Right renal pelvis (tissue), 4 donors: ENCODE measurements at places on chromosomes 6 and 20.

DNA sequence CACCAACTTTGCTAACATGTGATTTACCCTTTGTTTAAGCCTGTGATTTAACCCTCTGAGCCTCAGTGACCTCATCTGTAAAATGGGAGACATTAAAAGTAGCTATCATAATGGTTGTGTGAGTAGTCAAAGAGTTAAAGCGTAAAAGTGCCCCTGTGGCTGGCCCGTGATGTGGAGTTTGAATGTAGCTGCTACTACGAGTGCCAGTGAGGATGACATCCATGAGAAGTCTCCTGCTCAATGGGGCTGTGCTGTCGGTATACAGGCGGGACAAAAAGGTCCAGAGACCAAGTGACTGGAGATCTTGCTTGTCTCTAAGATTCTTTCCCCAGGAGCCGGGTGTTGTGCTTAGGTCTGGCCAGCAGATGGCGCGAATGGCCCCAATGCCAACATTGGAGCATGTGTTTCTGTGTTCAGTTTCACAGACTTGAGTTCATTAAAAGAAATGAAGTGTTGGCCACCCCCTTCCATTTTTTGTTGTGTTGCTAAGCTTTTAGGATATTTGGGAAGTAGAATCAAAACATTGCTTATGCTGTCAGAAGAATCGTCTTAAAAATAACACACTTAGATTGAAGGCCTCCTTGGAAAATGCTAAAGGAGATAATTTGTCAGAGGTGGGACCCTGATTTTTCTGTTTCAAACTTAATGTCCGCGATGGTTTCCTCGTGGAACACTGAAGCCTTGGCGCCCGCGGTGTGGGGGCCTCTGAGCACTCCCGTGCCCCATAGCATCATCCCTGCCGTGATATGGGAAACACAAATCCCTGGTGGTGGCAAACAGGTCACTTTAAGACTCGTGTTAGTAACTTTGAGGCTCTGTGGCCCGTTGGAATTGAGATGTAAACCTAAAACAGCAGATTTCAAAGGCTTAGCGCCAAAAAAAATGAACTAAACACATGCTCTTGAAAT lies 9.3 kb upstream of the RBM38 start:
- DNase-seq, result peak; percentile 71

DNA sequence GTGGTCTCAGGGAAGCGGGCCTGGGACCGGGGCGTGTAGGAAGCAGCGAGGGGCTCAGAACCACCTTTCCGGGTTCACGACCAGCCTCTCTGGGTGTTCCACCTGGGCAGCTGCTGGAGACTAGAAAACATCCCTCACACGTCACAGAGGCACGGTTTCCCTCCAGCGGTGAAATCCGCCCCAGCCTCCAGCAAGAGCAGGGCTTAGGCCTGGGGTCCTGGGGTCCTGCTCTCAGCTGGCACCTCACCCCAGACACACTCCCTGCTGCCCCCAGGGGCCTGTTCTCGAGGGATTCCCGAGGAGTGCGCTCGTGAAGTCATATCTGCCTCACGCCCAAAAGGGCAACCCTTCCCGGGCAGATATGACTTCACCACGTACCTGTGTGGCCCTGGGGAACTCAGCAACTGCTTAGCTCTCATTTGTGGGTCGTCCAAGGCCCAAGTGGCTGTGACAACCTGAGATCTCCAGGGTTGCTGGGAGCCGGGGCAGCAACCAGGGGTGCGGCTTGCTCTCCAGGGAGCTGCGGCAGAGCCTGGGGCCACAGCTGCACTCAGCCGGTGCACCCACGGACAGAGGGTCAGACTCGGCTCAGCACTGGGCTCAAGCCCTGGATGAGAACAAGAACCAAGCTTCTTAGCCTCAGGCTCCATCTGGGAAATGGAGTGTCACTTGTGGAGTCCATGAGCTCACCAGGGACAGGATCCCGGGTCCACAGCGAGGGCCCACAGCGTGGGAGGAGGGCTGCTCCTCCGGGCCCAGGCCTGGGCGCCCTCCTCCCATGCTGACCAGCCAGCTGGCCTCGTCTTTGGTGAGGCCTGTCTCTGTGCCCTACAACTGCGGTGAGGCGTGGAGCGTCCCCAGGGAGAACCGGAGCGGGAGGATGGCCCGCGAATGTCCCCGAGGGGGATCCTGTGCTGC lies 661 bp downstream of the FNDC11 start:
- DNase-seq, result no peak

- no peak for DNase-seq
Observed at GRCh38 chr6:62716719-62717118, 430.7 kb upstream of the KHDRBS2 start.

DNA sequence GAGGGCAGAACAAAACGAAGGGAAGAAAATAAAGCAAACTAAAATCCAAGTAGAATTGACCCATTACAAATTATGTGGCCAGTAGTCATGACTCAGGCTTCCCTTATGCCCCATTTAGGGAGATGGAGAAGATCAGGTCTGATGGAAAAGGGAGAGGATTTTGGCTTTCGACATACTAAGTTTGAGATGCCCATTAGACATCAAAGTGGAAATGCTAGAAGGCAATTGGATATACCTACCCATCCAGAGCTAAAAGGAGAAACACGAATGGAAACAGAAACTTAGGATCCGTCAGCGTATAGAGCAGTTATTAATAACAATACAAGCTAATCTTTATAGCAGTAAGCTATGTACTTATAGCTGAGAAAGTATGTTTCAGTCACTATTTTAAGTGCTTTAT lies 4.8 kb downstream of the TRPC4AP start:
- DNase-seq, result no peak

- DNase-seq, result no peak
Observed at GRCh38 chr6:24356310-24356973, 1.4 kb downstream of the DCDC2 start.

DNA sequence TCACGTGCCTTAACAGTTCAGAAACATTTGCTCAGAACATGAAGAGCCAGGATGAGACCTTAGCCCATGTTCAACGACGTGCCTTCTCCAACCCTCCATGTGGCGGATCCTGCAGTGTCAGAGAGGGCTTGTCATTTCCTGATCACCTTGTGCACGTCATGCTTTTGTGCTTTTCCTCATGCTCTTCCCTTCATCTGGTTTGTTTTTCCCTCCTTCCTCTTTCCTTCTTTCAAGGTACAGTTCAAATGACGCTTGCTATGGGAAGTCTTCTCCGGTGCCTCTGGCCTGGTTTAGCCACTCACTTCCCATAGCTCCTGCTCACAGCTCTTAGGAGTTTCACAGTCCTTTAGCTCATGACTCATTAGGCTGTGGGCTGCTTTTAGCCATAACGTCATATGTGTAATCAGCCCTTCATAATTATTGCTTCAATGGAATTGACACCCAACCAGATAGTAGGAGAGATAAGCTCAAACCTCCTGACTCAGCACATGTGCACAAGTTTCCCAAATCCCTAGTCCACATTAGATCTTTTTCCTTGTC lies 102.7 kb upstream of the CNKSR3 start:
- no peak for DNase-seq

- DNase-seq, result no peak
Observed at GRCh38 chr6:52664991-52665686, 5.8 kb upstream of the TMEM14A start.

- no peak for DNase-seq
Observed at GRCh38 chr6:145875496-145876211, 61.1 kb upstream of the FBXO30 start.

DNA sequence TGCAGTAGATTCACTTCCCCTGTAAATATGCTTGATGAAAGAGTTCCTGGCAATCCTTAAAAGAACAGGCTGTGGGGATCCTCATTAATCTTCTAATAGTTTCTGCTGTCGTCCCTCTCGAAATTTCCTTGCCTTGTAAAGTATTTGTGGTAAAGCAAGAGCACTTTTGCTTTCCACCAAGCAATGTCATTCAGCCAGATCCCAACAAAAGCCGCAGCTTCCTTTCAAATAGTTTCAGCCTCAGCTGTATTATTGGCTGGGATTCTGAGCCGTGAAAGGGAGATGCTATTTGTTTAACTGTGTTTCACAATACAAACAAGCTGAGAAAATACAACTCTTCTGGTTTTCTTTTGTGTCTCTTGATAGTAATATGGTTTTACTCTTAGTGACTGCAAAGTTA lies 48.9 kb upstream of the EPHA7 start:
- no peak for DNase-seq

DNA sequence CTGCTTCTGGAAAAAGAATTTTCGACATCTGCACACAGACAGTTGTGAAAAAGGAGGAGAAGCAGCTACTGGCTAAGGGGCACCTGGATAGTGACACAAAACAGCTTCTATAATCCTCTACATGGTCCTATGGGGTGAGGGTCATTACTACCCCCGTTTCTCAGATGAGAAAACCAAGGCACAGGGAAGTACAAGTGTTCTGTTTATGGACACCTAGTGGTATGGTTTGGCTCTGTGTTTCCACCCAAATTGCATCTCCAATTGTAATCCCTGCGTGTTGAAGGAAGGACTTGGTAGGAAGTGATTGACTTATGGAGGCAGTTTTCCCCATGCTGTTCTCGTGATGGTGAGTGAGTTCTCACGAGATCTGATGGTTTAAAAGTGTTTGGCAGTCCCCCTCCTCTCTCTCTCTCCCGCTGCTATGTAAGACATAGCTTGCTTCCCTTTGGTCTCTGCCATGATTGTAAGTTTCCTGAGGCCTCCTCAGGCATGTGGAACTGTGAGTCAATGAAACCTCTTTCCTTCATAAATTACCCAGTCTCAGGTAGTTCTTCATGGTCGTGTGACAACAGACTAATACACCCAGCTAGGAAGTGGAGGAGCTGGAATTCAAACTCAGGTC lies 2.5 kb upstream of the KCNK15 start:
- no peak for DNase-seq

- no peak for DNase-seq
Observed at GRCh38 chr6:149990661-149991471, 27.1 kb downstream of the ULBP1 start.

GRCh38 chr6:161434350-161434749 lies 160.5 kb upstream of the AGPAT4 start:
- DNase-seq, result no peak

- DNase-seq, result no peak
Observed at GRCh38 chr6:10210052-10210451, 204.8 kb downstream of the TFAP2A start.

DNA sequence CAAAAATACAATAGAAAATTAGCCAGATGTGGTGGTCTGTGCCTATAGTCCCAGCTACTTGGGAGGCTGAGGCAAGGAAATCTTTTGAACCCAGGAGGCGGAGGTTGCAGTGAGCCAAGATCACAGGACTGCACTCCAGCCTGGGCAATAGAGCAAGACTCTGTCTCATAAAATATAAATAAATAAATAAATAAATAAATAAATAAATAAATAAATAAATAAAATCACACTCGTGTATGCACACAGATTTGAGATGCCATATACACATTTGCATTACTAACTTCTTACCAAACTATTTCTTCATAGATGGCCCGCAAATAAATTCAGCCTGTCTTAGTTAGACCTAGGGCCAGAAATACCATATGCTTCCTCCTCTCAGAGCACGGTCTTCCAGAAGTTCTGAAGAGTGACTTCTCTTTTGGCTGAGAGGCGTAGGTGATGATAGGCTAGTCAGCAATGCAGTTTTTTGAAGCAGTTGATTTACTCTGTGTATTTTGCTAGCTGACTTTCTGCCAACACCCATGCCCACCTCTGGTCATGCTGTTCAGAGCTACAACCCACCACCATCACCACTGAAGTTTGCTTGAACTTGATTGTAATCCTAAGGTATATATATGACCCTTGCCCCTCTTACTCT lies 150.1 kb downstream of the SASH1 start:
- DNase-seq, result no peak

GRCh38 chr6:2042956-2043648 lies 202.3 kb downstream of the GMDS start:
- DNase-seq, result no peak

DNA sequence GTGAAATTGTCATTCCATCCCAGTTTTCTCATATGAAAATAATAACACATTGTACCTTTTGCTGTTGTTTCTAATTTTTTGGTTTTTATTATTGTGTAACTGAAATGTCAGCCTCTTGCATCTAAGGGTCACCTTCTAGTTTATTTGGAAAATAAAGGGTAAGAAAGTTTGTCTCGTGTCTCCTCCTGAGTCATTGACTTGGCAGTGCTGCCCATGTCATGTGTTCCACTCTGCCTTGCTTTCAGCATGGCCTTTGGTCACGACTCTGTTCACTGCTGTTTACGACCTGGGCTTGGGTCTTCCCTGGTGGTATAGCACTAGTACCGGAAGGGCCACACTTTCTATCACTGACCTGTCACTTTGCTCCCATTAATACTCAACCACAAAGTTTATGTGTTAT lies 171.4 kb upstream of the RSPO3 start:
- DNase-seq, result no peak

- DNase-seq, result no peak
Observed at GRCh38 chr20:43843096-43843964, 71.3 kb upstream of the TOX2 start.

DNA sequence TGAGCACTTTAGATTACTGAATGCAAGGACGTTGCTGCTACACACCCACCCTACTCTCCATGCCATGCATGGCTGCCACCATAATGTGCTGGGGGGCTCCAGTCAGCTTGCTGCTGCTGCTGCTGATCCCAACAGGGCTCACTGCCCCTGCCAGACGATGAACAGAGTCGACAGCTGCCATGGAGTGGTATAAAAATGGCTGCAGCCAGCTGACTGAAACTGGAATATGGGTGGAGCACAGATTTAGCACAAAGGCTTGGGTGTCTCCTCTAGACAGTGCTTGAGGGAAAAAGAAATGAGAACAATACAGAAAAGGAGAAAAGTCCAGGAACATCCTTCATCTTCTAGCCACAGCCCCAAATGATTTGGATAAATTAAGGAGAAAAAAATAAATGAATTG lies 150.7 kb downstream of the PDSS2 start:
- DNase-seq, result no peak

GRCh38 chr6:28383235-28384142 lies 16.1 kb downstream of the ZSCAN12 start:
- DNase-seq, result peak; percentile 71

GRCh38 chr6:149111556-149112115 lies 205.9 kb upstream of the TAB2 start:
- no peak for DNase-seq

- DNase-seq, result no peak
Observed at GRCh38 chr6:53910834-53911233, 116.0 kb downstream of the LRRC1 start.

DNA sequence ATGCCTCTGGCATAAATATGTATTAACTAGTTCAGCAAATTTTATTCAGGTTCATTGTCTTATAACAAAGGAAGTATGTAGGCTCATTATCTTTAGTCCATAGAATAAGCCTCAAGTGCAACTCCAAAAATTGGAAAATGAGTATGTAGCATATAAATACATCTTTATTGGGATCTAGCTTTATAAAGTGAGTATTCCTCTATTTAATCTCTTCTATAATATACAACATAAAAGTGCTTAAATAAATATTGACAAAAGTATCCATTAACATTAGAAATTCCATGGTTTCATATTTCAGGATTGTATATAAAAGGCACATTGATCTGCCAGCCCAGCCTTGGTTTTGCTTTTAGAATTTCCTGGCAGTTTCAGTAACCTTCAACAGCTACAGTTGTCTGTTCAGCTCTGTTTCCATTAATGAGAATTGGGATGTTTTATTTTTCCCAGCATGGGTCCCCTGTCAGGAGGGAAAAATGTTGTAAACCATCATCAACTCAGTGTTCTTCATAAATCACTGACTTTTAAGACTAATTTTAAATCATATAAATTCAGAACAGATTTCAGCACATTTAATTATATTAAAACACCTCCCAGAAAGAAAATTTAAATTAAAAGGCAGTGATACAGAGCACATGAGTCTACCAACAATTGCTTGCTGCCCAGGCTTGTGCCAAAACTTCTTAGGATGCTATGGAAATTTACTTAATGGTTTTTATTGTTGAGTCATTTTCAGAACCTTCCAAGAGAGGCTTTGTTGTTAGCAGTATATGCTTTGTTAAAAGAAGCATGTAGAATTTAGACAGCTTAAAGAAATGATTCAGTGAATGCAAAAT lies 119.7 kb downstream of the ADGRG6 start:
- DNase-seq, result no peak
